ENCODE measurements at places on chromosomes 2 and 18.

GRCh38 chr2:62826953-62827675, 121.6 kb downstream of the EHBP1 start:
- DNase-seq, result no peak

GRCh38 chr2:120066800-120067547, 54.1 kb downstream of the EPB41L5 start:
- no peak for DNase-seq

DNA sequence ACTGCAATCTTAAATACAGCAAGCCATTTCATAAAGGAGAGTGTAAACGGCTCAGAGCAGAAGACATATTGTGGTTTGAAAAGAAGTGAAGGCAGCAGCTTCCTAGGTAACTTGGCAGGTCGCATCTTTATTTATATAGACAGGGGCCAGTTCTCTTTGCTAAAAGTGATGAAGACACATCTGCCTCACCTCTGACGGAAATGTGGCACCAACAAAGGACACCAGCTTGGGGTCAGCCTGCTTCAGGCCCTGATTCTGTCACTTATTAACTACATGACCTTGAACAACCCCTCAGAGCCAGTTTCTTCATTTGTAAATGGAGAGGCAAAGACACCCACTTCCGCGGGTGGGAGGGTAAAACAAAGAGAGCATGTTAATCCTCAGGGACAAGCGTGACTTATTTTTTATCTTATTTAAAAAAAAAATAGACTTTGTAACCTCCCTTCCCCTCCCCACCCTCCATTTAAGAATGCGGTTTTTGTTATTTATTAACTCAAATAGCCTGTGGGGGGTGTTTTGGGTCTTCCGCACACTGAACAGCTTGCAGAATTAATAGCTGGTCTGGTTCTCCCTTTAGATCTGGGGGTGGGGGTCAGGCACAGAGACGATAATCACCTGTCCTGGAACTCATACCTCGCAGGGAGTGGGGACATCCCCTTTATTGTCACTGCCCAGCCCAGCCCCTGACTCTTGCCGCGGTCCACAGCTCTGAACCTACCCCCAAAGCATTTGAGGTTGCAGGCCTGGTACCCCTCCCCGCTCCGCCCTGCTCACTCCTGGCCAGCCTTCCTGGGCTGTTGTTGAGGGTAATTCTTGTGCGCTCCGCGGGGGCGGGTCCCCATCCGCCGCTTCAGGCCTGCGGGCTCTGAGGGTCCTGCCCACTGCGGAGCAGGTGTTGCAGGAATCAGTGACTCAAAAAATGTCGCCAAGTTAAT, 64.2 kb upstream of the TMEM17 start:
- no peak for DNase-seq

DNA sequence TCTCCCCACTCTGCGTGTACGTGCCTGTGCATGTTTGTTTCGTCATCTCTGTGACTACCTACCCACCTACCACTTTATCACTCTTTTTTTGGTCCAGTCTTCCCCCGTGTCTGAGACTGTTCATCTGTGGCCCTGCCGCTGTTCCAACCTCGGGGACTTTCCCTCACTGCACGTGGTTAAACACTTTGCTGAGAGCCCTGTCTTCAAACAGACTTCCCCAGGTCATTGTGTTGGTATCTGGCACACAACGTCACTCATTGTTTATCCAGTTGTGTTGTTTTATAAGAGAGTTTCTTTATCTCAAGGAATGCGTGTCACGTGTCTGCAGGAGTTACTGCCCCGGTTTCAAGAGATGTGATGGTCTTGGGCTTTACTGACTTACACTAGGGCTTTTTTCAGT, 262.0 kb upstream of the RASGRP3 start:
- no peak for DNase-seq

GRCh38 chr18:74896390-74896991, 298.8 kb downstream of the ZNF407 start:
- DNase-seq, result no peak

DNA sequence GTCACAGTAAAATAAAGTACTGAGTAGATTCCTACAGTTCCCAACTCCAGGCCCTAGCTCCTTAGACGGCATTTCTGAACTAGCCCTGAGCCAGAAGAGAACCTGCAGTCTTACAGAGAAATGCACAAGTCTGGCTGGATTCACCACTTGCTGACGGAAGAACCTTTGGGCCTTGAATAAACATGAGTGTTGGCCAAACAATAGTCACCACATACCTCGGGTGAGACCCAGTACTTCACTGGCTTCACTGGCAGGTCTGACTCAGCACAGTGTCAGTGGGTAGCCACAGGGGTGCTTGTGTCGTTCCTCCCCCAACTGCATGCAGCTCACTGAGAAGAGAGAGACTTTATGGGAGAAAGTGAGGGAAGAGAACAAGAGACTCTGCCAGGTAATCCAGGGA, 88.9 kb downstream of the TMEM185B start:
- no peak for DNase-seq

- DNase-seq, result no peak
Measured at GRCh38 chr2:174121612-174122011, 126.7 kb downstream of the OLA1 start.

DNA sequence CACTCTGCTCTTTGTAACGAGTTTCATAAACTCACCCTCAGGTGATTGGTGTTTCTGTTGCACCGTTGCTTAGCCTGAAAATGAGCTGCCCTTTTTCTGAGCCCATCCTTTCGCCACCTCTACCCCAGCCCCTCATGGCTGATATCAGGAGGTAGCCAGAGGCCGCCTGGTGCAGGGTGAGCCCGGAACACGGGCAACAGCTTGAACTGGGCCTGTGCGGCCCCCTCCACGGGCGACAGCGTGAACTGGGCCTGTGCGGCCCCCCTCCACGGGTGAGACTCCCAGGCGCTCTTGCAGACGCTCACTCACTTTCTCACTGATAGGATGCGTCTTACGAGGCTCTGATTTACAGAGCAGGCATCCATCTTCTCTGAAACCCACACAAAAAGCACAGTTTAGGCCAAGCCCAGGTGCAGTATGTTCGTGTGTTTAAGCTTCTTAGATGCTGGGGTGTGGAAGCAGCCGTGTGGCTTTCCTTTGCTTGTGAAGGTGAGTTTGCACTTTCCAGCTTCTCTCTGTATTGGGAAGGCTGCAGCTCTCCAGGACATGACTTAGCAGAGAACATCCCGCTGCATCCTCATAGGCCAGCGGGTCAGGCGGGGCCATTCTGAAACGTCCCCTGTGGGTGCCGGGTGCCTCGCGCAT, 83.5 kb downstream of the NFATC1 start:
- DNase-seq, result no peak

DNA sequence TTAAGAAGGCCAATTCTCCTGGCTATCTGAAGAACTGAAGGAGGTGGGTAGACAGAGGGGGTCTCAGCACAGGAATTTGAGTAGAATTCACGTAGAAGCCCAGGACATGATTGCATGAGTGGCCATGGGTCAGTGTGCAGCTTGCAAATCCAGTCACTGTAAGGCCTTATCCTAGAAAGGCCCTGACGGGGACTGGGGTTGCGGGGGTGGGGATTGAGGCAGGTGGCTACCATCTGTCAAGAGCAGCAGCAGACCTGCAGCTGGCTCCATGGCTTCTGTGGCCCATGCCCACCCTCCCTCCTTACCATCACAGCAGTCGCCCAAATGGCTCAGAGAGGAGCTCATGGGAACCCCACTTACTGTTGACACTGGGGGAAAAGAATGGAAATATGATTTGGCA, 34.6 kb upstream of the SLC14A1 start:
- DNase-seq, result no peak

DNA sequence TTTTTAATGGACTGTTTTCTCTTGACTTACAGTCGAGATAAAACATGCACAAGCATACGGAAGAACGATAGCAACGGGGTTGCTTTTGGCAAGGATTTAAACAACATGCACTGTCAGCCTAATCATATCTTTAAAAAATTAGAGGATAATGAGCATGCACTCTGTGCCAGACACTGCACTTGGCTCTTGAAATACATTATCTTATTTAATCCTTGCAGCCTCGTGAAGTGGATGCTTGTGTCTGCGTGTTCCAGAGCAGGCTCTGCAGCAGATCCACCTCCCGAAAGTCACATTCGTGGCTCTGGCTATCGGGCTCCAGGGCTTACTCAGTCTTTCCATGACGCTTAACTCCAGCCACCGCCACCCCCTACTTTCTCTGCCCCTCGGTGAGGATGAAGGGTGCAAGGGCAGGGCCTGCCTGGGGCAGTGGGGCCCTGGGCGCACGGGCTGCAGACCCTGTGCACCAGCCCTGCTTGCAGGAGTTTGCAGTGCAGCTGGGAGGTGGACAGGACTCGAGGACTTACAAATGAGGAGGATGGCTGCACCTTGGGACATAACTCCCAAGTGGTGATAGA, 61.7 kb downstream of the ACKR3 start:
- DNase-seq, result no peak

DNA sequence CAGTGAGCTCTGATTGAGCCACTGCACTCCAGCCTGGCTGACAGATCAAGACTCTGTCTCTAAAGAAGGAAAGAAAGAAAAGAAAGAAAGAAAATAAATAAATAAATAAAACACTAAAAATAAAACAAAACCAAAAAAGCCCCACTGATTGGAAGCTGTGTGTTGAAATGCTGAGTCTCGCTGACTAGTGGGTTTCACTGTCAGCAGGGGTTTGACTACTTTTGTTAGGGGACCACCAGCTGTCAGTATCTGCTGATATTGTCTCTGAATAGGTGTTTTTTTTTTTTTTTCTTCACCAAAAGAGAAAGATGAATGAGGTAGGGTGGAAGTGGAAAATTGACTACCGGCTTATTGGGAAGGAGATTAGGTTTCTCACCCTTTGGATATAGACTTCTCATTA, 12.8 kb upstream of the ACTR2 start:
- no peak for DNase-seq

- DNase-seq, result no peak
Measured at GRCh38 chr2:190668892-190669291, 20.0 kb downstream of the NAB1 start.

GRCh38 chr2:238974081-238974480, 126.2 kb downstream of the TWIST2 start:
- no peak for DNase-seq

- DNase-seq, result no peak
Measured at GRCh38 chr18:79521416-79522205, 125.9 kb downstream of the NFATC1 start.

- no peak for DNase-seq
Measured at GRCh38 chr18:6397931-6398566, 16.7 kb downstream of the L3MBTL4 start.

- DNase-seq, result no peak
Measured at GRCh38 chr18:4453567-4453873, 1.6 kb downstream of the DLGAP1 start.

- no peak for DNase-seq
Measured at GRCh38 chr2:64406407-64406774, 47.6 kb upstream of the LGALSL start.

- DNase-seq, result no peak
Measured at GRCh38 chr2:54332386-54332785, 76.4 kb upstream of the TSPYL6 start.

- DNase-seq, result no peak
Measured at GRCh38 chr2:152573168-152573567, 144.1 kb downstream of the PRPF40A start.

DNA sequence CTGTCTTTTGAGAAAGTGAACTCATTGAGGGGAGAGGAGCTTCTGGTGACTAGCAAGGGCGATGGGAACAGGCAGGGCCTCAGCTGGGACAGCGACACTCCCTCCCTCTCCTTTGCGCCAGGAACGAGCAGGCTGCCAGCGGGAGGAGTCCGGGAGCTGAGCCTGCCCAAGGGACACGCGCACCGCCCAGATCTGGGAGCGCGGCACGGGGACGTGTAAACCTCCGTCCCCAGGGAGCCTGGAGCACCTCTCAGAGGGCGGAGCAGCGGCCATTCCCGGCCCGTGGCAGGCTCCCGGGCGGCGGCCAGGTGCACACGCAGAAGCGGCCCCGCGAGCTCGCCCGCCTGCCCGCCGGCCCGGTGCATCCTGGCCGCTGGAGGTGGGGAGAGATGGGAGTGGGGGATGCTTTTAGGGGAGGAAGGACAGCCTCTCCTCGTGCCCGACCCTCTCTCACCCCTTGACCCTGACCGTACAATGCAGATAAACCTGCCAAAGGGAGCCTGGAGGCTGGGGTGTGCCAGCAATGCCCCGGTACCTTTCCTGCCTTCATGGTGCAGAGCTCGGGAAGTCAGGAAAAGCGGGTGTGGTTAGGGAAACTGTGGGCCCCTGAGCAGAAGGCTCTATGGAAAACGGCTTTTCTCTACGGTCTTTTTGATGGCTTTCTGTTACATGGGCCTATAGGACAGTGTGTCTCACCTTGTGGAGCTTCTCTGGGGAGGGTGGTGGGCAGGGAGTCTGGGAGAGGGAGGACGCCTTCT, 2.2 kb downstream of the AQP4 start:
- DNase-seq, result no peak

GRCh38 chr18:58635891-58636290, 7.0 kb upstream of the ALPK2 start:
- DNase-seq, result no peak

DNA sequence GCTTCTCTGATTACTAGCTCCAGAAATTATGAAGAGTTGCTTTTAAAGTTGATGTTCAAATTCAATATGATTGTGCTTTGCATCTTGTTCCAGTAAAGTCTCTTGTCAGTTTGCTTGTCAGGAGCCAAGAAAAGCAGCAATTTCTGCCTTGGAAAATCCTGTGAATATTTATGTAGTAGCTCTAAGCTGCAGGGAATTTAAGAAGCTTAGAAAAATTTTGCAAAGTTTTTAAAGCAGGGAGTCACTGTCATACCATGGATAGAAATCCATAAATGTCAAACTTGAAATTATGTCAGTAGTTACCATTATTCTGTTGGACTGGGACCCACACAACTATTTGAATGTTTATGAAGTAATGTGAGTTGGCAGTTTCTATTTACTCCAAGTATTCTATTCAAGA, 169.3 kb downstream of the TMEM200C start:
- no peak for DNase-seq

DNA sequence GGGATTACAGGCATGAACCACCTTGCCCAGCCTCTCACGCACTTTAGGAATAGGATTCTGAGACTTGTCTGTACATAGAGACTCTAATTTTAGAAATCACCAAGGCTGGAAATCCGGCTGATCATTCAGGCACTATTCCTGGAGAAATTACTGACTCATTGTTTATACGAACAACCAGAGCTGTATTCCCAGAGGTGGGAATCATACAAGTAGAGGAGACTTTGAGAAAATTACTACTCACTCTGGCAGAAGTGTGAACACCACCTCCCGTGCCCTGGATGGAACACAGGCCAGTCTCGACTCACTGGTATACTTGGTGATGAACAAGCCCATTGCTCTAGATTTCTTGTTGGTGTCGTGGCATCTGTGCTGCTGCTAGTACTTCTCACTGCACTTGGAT, 5.8 kb upstream of the ADNP2 start:
- no peak for DNase-seq

GRCh38 chr2:168312036-168312822, 64.8 kb upstream of the STK39 start:
- no peak for DNase-seq

DNA sequence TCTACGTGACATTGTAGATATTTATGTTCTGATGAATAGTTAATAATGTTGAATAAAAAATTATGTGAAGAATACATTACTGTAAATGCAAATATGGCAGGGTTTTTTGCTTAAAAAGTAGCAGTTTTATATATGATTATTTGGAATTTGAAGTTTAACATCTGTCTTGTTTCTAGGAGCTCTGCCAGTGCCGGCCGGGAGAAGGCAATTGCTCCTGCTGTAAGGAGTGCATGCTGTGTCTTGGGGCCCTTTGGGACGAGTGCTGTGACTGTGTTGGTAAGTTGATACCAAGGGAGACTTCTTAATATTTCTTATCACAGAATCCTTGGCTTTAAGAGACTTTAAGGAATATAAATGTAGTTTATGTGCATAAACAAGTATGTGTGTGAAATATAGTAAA, 25.2 kb downstream of the TWSG1 start:
- no peak for DNase-seq

- DNase-seq, result no peak
Measured at GRCh38 chr2:2847209-2847676, 516.2 kb upstream of the MYT1L start.

- DNase-seq, result no peak
Measured at GRCh38 chr2:176768185-176768584, 444.4 kb upstream of the HNRNPA3 start.
